ENCODE measurements at places on chromosomes 13 and 19.

- DNase-seq: no peak
Observed at GRCh38 chr13:70125693-70126092, 17.4 kb upstream of the KLHL1 start.

DNA sequence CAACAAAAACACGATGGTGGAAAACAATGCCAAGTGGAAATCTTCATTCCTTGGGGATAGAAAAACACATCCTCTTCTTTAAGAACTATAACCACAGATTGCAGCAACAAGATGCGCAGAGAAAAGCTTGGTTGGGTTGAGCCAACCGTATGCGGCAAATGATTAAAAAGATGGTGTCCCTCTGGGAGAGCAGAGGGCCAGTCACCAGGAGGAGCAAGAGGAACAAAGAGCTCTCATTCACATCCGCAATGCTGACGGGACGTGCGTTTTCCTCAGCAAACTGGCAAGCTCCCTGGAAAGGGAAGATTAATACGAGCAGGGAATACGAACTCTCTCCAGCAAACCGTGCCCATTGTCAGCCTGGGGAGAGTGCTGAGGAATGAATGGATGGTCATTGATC lies 141.6 kb downstream of the KATNAL1 start:
- no peak for DNase-seq

- no peak for DNase-seq
Observed at GRCh38 chr13:106048386-106048785, 487.1 kb downstream of the EFNB2 start.

DNA sequence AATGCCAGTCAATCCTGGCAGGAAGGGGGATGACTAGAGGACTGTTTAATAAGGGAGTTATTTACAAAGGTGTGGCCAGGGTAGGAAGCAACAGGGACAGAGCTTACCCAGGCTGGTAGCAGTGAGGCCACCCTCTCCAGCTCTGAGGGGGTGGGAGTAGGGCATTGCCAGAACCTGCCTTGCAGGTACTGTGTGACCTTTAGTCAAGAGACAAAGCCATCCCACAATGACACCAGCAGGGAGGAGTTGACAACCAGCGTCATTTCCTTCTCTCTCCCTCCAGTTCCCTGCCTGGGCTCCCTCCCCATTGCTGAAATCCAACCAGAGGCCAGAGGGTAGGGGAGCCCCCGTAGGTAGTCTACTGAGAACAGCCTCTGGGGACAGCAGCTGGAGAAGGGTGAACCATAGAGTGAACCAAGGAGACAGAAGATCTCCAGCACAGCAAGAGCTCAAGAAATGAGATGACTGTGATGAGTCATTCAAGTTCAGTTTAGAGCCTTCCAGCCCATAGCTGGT lies 33.3 kb upstream of the SPATA13 start:
- no peak for DNase-seq

- DNase-seq: no peak
Observed at GRCh38 chr19:46391296-46392251, 21.8 kb downstream of the CCDC8 start.

GRCh38 chr13:73090116-73090822 lies 31.5 kb downstream of the KLF5 start:
- DNase-seq: no peak

- DNase-seq: no peak
Observed at GRCh38 chr19:2887391-2887914, 13.3 kb upstream of the ZNF57 start.

DNA sequence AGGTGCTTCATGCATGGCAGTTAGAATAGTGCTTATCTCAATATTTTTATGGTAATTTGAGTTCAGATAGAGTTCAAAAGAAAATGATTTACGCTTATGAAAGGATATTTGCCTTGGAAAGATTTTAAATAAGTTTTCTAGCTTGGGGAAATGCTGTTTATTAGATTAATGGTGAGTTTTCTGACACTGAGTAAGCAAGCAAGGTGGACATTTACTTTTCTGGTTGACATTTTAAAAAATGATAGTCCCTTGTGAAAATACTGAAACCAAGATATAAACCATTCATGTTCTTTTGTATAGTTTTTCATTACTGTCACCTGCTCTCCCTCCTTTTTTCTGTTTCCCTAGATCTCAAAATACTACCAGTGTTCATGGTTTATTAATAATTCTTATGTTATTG lies 1034.8 kb upstream of the SPRY2 start:
- no peak for DNase-seq

GRCh38 chr19:11378319-11379189 lies 4.1 kb downstream of the SWSAP1 start:
- DNase-seq: no peak

DNA sequence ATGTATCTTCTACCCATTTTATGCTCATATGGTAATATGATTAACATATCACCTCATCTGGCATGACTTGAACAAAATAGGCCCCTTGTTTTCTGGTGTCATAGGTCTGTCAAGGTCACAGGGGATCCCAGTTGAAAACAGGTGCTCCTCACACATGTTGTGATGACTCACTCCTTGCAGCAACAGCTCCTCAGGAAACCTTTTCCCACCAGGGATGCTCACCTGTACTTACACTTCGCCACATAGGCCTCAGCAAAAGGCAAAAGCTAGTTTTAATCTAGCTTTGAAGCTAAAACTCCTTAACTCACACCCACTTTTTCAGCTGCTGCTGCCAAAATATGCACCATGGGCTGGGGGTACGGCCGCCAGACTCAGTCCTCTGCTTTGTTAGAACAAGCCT lies 110.0 kb upstream of the SOX21 start:
- no peak for DNase-seq

- no peak for DNase-seq
Observed at GRCh38 chr13:74077792-74078191, 56.4 kb downstream of the KLF12 start.

- DNase-seq: no peak
Observed at GRCh38 chr19:50205681-50206138, 2.3 kb downstream of the MYH14 start.

DNA sequence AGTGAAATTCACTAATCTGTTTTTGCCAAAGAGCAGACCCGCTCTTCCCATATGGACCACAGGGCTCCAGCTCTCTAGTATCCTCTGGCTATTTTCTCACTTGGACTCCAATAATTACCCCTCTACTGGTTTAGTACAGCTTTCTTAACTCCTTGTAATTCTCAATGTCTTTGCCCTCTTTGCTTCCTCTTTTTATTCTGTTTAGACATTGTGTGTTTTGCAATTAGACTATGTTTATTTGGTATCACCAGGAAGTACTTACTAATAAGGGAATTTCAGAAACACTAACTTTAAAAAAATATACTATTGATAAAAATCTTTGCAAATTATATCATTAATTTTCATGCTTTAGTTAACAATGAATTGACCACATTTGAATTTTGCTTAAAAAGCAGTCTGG lies 111.6 kb upstream of the OBI1 start:
- no peak for DNase-seq
